ENCODE measurements at places on chromosomes 7 and 10.

DNA sequence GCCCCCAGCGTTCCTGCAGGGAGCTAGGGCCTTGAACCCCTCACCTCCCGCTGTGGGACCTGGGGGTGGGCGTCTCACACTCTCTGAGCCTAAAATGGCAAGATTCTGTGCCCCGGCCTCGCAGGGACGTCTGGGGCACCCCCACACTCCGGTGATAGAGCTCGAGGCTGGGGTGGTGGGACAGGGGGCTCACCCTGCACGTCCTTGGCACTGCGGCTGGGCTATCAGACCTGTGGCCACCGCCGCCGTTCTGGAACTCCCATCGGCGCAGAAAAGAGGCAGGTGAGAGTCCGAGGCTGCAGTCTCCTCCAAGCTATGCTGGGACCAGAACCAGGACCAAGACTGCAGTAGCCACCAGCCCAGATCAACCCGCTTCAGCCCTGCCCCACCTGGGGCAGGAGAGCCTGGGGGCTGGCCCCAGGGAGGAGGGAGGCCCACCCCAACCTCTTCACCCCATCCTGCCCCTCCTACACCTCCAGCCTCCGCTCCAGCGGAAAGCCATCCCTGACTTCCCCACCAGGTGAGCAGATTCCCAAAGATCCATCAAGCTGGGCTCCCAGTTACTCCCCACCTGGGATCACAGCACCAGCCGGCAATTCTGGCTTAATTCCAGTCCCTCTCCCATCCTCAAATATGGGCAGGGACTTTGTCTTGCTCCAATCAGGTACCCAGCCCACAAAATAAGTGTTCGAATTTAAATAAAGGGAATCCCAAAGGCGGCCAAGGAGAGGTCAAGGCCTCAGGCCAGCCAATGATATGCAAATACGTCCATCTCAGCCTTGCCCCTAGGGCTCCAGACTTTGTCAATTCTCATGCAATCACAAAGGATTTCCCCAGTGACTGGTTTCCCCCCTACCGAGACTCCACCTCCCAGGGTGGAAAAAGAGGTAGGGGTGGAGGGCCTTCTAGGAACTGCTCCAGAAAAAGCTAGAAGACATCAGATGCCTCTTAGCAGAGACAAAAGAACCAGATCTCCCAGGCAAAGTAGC, 16.4 kb downstream of the TNRC18 start:
- DNase-seq: no peak

DNA sequence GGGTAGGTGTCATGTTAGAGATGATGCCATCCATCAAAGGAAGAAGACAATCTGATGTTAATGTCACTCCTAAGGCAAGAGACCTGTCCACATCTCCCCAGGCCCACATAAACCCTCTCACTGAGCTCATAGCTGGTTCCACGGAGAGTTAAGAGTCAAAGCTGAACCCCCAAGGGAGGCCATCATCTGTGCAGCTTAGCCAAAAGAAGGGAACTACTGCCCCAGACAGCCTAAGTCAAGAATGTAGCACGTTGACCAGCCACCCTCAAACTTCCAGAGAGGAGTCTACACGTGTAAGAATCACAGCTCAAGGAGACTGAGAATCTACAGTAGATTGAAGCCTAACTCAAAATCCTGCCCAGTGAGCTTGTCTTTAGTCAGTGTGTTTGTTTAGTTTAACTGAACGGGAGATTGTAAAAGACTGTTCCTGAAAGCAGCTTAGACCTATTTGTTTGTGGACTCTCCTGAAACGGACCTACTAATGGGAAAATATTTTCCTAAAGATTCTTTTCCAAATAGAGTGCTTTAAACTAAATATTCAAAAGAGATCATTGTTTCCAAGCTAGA, 192.7 kb upstream of the NFE2L3 start:
- DNase-seq: no peak

DNA sequence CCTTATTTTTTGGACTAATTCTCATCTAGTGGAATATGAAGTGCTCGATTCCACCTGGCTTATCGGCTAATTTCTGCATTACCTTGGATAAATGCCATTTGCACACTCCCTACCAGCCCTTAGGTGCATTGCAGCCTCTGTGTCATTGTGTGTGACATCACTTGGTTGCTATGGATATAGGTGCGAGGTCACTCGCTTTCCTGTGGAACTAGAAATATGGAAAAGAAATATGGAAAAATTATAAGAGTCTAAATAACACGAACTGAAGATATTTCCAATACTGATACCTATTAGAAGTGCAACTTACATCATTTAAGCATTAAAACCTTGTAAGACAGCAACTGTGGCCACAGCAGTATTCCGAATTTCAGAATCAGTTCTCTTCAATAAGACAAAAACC, 2.0 kb downstream of the YWHAG start:
- peak; percentile 60 for DNase-seq

DNA sequence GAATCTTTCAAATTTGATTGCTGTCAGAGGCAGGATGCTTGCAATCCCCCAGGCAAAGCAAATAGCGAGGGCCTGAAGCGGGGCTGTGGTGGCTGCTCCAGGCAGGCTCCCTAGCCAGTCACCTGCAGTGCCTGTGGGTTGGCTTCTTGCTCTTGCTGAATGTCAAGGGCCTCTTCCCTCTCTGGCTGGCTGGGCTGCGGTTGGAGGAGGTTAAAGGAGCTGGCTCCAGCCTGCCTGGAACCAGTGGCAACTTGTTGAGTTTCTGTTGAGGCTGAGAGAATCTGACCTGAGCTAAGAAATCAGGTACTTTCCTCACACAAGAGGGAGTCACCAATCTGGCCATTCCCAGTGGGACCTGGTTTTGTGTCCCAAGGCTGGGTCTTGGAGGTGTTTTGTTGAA, 134.7 kb downstream of the TMEM178B start:
- DNase-seq: no peak

DNA sequence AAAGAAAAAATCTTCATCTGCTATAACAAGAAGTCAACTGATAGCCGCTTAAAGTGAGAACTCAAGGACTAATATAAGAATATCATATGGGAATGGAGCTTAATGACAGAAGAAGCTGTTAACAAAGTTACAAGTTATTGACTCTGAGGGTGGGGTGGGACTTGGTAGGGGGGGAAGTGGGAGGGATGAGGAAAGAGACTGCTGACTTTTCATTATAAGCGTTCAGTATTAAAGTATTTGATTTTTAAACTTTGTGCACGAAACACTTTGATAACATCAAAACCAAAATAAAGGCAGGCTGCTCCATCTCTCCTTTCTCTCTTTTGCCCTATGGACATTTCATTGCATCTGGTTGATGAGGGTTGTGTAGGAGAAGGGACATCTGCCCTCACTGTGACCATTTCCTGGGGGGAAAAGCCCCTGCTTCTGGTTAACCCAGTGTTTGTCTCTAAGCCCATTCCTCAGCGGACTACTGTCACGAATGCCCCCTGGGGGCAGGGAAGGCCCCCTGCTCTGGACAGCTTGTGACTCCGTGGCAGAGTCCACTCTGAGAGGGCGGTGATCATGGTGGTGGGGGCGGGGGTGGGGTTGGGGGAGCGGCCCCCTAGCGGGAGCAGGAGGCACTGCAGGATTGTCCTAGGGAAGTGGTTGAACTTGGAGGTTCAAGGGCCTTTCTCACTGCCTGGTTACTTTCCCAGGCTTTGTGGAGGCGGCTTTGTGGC, 17.4 kb downstream of the SLC13A4 start:
- DNase-seq: peak; percentile 24

- DNase-seq: no peak
These were observed 169.3 kb downstream of the CHN2 start for GRCh38 chr7:29363636-29364425.

DNA sequence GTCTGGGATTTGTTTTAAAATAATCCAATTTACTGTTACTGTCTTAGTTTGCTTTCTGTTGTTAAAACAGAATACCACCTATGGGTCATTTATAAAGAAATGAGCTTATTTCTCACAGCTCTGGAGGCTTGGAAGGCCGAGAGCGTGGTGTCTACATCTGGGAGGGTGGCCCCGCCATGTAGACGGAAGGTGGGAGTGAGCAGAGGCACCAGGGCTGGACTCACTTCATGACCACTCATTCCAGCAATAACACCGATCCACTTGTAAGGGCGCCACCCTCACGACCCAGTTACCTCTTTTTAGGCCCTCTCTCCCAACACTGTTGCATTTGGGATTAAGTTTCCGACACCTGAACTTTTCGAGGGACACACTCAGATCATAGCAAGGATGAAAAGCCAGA, 36.2 kb upstream of the CFAP46 start:
- DNase-seq: no peak

DNA sequence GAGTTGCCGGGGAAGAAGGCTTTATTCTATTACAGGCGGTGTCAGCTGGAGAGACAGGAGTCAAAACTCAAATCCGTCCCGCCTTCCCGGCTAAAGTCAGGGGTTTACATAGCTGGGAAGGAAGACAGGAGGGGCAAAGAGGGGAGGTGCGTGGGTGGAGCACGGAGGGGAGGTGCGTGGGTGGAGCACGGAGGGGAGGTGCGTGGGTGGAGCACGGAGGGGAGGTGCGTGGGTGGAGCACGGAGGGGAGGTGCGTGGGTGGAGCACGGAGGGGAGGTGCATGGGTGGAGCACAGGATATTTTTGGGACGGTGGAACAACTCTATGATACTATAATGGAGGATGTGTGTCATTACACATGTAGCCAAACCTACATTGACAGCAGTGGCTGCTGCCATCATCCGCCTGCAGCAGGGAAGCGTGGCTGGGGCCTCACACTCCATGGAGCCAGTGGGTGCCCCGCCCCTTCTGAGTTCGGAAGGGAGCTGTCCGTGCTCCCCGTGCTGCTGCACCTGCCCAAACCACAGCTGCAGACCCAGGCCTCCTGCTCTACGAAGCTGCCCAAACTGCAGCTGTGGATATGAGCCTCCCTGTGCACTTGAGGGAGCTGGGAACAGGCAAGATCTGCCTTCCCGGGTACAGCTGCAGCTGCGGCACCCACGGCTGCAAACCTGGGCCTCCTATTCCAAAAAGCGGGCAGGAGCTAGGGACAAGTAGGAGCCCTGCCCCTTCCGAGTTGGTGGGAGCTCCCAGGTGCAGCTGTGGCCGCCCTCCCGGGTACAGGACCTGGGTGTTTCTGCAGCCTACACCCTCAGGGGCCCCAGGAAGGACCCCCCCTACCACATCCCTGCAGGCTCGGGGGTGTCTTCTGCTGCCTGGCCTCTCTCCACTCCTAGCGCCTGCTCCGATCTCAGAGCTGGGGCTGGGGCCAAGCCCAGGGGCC, 119.4 kb downstream of the DYNC2I1 start:
- peak; percentile 66 for DNase-seq

GRCh38 chr10:47457528-47457820, 26.4 kb downstream of the ANXA8 start:
- no peak for DNase-seq

GRCh38 chr7:104230606-104231005, 22.8 kb upstream of the ORC5 start:
- no peak for DNase-seq

- no peak for DNase-seq
These were observed 132.5 kb downstream of the ITGA8 start for GRCh38 chr10:15587271-15587670.

GRCh38 chr10:95533590-95533989, 27.6 kb downstream of the SORBS1 start:
- DNase-seq: no peak

- DNase-seq: no peak
These were observed 21.6 kb downstream of the NUB1 start for GRCh38 chr7:151363182-151363581.

Data from T47D (cell line).